Hypothalamus (tissue), 51 donors: ENCODE measurements at places on chromosomes 3 and 15.

- DNase-seq, result no peak
Observed at GRCh38 chr3:109050591-109051167, 67.3 kb downstream of the MORC1 start.

- DNase-seq, result no peak
Observed at GRCh38 chr3:117450026-117450425, 740.4 kb downstream of the TUSC7 start.

GRCh38 chr15:80590761-80591355, 104.3 kb upstream of the ABHD17C start:
- DNase-seq, result no peak

GRCh38 chr3:73188707-73189106, 127.2 kb downstream of the EBLN2 start:
- DNase-seq, result no peak

GRCh38 chr3:153853163-153853562, 268.0 kb upstream of the ARHGEF26 start:
- no peak for DNase-seq

DNA sequence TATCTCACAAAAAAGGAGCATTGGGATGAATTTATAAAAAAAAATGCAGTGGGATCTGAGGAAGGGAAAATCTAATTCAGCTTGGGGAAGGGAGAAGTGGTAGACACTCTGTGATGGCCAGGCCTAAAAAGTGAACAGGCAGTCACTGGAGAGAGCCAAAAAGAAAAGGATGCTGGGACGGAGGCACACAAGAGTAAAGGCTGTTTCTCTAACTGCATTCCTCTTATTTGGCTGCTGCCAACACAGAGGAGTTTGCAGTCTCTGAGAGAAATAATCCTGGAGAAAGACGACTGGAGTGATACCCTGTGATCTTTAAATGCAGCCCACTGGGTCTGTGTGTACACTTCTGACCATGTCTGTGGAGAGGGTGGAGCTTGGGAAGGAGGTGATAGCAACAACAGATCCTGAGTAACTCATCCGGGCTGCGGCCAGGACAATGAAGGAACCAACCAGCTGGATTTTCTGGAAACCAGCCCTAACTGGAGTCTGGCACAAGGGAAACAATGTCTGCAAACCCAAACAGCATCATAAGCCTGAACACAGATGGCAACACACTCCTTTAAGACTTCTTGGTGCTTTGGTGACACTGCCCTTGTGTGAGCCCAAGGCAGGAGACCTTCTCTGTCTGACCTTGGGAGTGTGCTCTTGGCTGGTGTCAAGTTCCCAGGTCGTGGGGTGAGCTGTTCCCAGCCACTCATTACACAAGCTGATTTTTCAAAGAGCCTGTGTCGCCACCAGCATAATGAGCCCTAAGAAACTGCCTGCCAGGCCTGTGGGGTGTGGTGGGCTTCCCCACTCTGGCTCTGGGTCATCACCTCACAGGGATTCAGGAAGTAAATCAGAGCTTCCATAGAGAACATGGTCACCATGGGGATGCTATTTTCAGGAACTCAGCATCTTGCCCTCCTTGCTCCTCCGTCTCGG, 8.0 kb downstream of the FYCO1 start:
- no peak for DNase-seq

DNA sequence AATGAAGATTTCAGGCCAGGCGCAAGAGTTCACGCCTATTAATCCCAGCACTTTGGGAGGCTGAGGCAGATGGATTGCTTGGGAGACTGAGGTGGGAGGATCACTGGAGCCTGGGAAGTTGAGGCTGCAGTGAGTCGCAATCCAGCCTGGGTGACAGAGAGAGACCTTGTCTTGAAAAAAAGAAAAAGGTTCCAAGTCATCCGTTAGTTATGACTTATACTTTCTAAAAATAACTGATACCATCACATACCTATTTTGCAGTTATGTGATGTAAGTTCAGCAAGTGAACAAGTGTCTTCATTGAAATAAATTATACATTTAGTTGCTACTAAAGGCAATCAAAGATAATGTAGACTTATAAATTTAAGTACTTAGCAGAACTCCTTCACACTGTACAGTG, 22.1 kb downstream of the CLPX start:
- no peak for DNase-seq

- DNase-seq, result peak; percentile 58
Observed at GRCh38 chr3:124730129-124730940, at the start of gene UMPS. UMPS (plus strand) TSS chr3:124730452; CDS start chr3:124730472, 20 bp downstream.

- no peak for DNase-seq
Observed at GRCh38 chr15:90104551-90104950, 2.3 kb upstream of the IDH2 start.

- DNase-seq, result no peak
Observed at GRCh38 chr3:129281726-129282125, 3.1 kb downstream of the HMCES start.

DNA sequence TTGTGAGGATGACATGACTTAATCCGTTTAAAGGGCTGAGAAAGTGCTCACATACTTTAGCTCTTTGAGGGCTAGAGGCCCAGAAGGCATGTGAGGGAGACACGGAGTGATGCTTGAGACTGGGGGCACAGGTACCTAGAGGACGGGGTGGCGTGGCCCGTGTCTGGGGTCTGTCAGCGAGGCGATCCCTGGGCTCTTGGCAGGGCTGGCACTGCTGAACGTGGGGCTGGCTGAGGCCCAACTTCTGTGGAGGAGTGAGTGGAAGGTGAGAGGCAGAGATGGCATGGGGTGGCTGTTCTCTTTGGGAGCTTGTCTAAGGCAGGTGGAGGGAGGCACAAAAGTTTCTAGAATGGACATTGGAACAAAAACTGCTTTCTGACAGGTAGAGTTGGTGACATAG, 9.5 kb downstream of the SEMA4B start:
- DNase-seq, result no peak

- DNase-seq, result no peak
Observed at GRCh38 chr3:112512320-112512719, 13.0 kb upstream of the BTLA start.

GRCh38 chr15:98083203-98083910, 122.9 kb downstream of the ARRDC4 start:
- DNase-seq, result no peak

DNA sequence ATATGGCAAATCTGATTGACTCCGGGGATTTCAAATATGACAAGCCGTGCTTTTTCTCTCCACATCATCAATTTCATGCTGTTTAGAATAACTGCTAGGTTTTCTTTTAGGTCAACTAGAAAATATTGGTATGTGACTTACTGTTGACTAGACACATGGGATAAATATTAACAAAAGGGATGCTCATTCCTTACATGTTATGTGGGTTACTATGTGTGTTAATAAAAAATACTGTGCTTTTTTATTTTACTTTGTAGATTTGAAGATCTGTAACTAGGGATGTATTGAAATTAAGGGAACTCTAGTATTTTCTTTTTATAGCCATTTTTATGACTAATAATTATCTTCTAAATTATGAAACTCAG, 264.6 kb upstream of the COL8A1 start:
- DNase-seq, result no peak

GRCh38 chr3:11933529-11933928, 70.7 kb upstream of the SYN2 start:
- DNase-seq, result no peak

- DNase-seq, result no peak
Observed at GRCh38 chr3:45437383-45437782, 49.0 kb downstream of the LARS2 start.

- no peak for DNase-seq
Observed at GRCh38 chr15:80773792-80774352, 5.3 kb upstream of the CEMIP start.

- no peak for DNase-seq
Observed at GRCh38 chr3:148319161-148319915, 378.4 kb upstream of the AGTR1 start.

GRCh38 chr3:144431134-144431533, 459.5 kb downstream of the DIPK2A start:
- DNase-seq, result no peak
